Kidney epithelial cell (primary cell): ENCODE measurements at places on chromosomes 16 and 17.
A peak's percentile ranks its signal among the peaks of the same experiment; 100 is the strongest.

- peak; percentile 54 for DNase-seq
Measured at GRCh38 chr17:80124351-80124981, 22.5 kb downstream of the EIF4A3 start.

- no peak for DNase-seq
Measured at GRCh38 chr17:61456688-61457225, 4.5 kb downstream of the TBX4 start.

GRCh38 chr16:10641953-10642949 lies 52.5 kb downstream of the TEKT5 start:
- DNase-seq, result no peak

GRCh38 chr16:73095142-73095820 lies 47.4 kb upstream of the ZFHX3 start:
- no peak for DNase-seq

GRCh38 chr16:49003992-49004391 lies 277.6 kb downstream of the CBLN1 start:
- DNase-seq, result no peak

DNA sequence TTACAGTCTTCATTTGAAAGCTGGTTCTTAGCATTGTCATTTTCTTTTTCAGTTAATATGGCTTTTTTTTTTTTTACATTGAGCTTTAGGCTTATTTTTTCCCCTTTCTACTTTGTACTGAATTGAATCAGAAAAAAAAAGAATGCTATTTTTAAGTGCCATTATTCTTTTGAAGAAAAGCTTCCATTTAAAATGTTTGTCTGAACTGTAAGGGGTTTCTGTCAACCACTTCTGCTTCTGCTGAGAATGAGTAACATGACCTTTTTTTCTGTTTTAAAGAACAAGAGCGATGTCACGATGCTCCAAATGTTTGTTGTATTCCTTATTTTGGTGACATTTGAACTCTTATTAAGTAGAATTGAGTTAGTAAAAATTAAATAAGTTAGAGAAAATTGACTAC lies 50.0 kb downstream of the MRTFB start:
- no peak for DNase-seq

- DNase-seq, result no peak
Measured at GRCh38 chr17:73462823-73463222, 151.0 kb upstream of the CDC42EP4 start.

DNA sequence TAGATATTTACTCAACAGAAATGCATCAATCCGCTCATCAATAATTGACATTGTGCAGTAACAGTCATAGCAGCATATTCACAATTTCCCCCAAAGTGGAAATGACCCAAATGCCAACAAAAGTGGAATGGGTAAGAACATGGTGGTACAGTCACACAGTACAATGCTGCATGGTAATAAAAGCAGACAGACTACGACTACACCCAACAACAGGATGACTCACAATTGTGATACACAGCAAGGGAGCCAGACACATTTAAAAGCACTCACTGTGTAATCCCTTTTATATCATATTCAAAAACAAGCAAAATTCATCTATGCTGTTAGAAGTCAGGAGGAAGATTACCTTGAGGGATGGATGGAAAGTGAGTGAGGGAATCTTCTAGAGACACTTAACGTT lies 76.5 kb upstream of the NUDT7 start:
- no peak for DNase-seq

- no peak for DNase-seq
Measured at GRCh38 chr16:82685526-82685925, 58.8 kb downstream of the CDH13 start.

- DNase-seq, result no peak
Measured at GRCh38 chr17:27674335-27674734, 43.3 kb downstream of the LGALS9 start.

- no peak for DNase-seq
Measured at GRCh38 chr16:23182679-23183542, at the start of gene SCNN1G. Gene SCNN1G, plus strand, starts transcription at chr16:23182745. Its CDS starts 3,527 bp downstream, at chr16:23186272.

DNA sequence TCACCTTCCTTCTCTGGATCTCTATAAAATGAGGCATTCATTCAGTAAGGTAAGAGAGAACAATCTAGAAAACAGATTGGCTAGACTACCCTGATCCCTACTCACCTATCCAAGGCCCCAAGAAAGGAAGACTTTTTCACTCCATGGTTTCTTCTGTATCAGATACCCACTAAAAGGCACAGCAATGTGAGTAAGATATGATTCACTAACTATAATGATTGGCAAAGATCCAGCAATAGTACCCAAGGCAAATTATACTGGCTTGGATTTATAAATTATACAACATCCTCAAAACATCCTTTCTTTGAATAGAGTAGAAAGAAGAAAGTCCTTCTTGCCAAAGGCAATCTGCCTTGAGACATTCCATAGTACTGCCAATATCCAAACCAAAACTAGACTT lies 1432.0 kb upstream of the GOT2 start:
- no peak for DNase-seq

DNA sequence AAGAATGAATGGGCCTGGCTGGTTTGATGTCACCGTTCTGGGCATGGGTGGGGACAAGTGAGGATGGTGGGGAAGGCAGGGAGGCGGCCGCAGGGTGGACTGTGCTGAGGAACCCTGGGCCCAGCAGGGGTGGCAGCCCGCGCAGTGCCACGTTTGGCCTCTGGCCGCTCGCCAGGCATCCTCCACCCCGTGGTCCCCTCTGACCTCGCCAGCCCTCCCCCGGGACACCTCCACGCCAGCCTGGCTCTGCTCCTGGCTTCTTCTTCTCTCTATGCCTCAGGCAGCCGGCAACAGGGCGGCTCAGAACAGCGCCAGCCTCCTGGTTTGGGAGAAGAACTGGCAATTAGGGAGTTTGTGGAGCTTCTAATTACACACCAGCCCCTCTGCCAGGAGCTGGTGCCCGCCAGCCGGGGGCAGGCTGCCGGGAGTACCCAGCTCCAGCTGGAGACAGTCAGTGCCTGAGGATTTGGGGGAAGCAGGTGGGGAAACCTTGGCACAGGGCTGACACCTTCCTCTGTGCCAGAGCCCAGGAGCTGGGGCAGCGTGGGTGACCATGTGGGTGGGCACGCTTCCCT lies 6.5 kb upstream of the SERPINF1 start:
- DNase-seq, result no peak

DNA sequence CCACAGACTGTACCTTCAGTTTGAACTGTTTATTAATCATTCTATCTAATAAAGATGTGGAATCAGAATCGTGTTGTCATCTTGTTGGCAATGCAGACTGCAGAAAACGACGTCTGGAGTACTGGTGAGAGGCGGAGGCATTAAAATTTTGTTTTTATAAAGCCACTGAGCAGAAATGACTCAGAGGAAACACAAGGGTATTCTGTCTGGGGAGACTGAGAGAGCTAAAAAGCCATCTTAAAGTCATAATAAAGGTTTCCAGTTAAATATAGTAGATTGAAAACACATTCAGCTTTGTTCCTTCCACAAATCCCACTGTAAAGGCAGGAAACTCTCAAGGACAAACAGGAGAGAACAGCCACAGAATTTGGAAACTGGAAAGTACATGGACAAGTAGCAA lies 74.2 kb downstream of the CPPED1 start:
- DNase-seq, result peak; percentile 34

- no peak for DNase-seq
Measured at GRCh38 chr16:11833951-11834695, 17.2 kb downstream of the RSL1D1 start.

- peak; percentile 70 for DNase-seq
Measured at GRCh38 chr17:7215136-7215638, 4.4 kb downstream of the DLG4 start.

GRCh38 chr16:13324851-13325250 lies 423.5 kb downstream of the SHISA9 start:
- no peak for DNase-seq

- DNase-seq, result no peak
Measured at GRCh38 chr17:6495450-6496115, 51.3 kb downstream of the PIMREG start.

- DNase-seq, result no peak
Measured at GRCh38 chr17:32899236-32900013, 22.5 kb upstream of the MYO1D start.

DNA sequence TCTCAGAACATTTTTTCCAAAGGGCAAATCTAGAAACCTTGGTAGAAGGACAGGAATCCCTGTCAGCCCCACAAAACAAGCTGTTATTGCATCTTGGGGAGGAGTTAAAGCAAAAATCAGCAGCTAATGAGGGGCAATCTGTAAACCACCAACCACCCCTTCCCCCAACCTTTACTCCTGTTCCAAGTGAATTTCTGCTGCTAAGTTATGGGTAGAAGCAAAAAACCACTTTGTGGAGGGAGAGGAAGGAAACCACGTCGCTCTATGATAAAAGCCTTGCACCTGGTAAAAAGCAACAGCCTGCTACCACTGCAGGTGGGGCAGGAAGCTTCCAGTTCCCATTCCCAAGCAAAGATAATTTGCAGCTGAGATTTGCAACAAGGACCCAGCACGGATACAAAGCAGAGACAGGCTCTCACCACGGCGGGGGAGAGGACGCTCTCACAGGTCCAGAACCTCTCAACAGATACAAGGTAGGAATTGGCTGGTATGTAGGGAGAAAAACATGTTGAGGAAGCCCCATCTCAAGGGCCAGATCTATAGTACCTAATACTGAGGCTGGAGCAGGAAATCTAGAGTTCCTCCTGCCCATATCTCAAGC lies 10.7 kb downstream of the ABCA8 start:
- DNase-seq, result no peak

- no peak for DNase-seq
Measured at GRCh38 chr17:63364387-63364786, 81.7 kb downstream of the CYB561 start.

- no peak for DNase-seq
Measured at GRCh38 chr16:66441586-66442375, 14.7 kb downstream of the BEAN1 start.

GRCh38 chr16:30088237-30088831 lies 3.4 kb downstream of the TBX6 start:
- DNase-seq, result no peak

GRCh38 chr17:75809631-75810111 lies 25.1 kb downstream of the UNK start:
- DNase-seq, result no peak

- no peak for DNase-seq
Measured at GRCh38 chr16:88060524-88061219, 109.4 kb downstream of the BANP start.

DNA sequence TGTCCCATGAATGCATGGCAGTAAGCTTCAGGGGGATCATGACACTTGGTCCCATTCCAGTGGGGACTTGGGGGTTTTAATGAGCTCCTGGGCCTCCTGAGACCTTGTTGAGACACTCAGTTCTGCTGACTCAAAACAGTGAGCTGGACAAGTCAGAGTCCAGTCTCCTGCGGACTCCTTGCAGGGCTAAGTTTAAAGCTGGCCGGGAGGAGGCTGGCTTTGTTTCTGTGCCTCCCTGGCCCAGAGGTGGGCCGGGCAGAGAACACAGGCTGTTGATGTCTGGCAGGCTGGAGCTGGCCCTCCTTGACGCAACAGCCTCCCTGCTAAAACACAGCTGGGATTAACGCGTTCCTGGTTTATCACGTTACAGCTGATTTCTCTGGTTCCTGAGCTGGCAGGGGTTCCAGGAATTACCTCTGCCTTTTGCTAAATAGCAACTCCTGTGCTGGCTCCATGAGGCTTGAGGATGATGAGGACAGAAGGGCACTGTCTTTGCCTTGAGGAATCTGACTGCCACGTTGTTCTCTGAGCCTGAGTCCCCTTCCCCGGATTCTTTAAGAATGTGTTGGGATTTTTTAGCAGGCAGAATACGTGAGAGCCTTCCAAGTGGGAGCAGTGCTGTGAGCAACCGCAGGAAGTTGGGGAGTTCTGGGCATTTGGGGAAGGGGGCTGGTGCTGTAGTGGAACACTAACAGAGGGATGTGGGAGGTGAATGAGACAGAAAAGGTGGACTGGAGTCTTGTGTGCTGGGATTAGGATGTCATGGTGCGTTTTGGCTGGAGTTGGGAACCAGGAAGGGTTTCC lies 2.0 kb downstream of the GPT2 start:
- no peak for DNase-seq

GRCh38 chr16:84329843-84330684 lies 35.4 kb downstream of the WFDC1 start:
- no peak for DNase-seq

DNA sequence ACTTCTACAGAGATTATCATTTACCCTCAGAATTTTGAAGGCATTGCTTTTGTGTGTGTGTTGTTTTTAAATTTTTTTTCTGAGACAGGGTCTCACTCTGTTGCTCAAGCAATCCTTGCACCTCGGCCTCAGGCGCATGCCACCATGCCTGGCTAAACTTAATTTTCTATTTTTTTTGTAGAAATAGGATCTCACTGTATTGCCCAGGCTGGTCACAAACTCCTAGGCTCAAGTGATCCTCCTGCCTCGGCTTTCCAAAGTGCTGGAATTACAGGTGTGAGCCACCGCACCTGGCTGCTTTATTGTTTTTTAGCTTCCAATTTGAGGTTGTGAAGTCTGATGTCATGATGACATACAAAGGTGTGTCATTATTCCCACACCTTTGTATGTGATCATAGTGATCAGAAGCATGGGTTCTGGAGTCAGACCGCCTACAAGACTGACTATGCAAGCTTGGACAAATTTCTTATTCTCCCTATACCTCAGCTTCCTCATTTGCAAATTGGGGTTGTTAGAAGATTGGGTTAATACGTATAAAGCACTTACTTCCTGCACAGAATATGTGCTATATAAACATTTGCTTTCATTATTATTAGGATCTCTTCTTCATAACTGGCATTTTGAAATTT lies 5.8 kb downstream of the SEPHS2 start:
- DNase-seq, result no peak

GRCh38 chr17:63142836-63143235 lies 176.8 kb downstream of the TANC2 start:
- DNase-seq, result no peak

DNA sequence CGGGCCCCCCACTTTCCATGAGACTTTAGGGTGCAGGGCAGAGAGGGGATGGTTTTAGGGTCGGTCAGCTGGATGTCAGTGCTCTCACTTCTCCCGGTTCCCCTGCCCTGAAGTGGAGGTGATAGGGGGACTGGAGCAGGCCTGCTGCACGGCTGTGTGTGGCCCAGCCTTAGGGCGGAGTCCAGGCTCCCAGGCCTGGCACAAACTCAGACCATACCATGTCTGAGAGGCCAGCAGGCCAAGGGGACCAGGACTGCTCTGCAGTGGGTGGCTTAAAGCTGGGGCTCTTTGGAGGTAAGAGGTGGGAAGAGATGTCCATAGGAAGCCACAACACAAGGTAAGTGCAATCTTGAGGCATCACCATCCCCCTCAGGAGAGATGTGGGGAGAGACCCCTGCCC lies 8.3 kb downstream of the TFAP4 start:
- no peak for DNase-seq

- DNase-seq, result no peak
Measured at GRCh38 chr17:76382803-76383545, 1.4 kb upstream of the SPHK1 start.
